Stimulated activated CD4-positive, alpha-beta T cell treated with anti-CD3 and anti-CD28 coated beads, Interleukin-1b, Interleukin-23, amount 100 ng/mL, for 1 hour (primary cell): ENCODE measurements at places on chromosomes 12 and 14.

DNA sequence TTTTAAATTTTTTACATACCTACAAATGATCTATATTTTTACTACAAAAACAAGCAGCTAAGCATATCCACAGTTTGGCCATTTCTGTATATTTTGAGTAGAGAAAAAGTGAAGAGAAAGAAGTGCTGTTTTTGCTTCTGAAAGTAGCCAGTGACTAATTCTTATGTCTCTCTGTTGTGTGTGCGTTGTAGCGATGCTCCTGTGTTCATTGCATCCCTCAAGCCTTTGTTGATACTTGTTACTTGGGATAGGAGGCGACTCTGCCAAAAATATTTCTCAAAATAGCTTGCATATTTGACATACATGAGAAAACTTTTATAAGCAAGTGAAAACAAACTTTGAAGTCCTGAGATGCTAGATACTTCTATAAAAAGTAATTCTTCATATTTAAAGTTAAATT, 714.1 kb downstream of the FSCB start:
- no peak for DNase-seq

DNA sequence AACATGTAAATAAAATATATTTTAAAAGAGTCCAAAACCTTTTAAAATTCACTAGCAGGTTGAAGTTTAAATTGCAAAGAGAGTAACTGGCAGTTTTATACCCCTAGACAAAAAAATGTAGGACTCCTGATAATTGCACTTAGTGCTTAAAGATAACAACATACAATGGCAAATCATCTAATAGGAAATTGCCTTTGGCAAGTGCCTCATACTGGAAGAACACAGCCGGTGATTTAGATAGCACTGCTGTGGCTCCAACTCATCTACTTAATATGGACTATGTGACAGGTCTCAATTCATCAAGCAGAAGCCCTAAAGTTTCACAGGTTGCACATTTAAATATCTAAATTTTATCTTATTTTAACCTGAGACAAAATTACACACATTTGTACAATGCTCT, 13.4 kb downstream of the C12orf50 start:
- no peak for DNase-seq

DNA sequence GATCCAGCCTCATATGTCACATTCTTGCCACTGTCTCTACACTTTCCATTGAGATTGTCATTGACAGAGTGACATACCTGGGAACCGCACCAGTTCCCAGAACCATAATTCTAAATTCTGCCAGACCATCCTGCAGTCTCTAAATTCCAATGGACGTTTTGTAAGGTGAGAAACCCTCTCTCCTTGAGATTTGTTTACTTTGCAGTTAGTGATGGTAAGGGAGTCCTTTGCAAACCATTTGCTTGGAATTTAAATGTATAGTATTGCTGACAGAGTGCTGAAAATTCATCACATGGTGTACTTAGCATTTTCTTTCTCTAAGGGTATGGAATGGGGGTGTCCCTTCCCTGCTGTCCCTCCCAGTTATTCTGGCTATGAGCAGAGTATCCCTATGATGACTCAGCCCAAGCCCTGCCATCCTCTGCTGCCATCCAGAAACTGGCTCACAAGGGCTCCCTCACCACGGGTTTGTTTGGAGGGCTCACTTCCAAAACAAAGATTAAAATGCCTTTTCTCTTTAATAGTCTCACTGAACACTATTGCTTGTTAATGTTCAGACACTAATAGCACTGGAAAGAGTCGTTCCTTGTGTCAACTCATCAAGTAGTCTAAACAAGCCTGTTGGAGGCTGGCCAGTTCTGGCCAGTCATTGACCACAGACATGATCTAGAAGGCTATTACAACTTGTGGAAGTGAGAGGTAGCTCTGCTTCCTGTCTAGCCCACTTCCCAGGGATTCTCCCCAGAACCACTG, 129.0 kb upstream of the HMGA2 start:
- DNase-seq, result no peak

- no peak for DNase-seq
Measured at GRCh38 chr12:59716043-59716442, 120.2 kb downstream of the SLC16A7 start.

DNA sequence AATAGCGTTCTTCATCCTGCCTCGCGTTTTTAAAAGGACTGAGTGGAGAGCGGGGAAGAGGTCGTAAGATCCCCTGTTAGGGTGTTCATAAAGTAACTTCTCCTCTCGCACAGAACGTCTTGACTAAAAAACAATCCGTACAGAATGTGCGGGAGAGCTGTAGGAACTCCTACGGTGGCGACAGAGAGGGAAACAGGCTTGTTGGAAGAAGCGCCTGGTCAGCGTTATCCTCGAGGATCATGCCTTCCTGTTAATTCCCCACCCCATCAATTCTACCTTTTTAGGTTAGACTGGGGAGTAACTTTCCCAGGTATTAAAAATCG, 399 bp upstream of the WASHC4 start:
- DNase-seq, result no peak

DNA sequence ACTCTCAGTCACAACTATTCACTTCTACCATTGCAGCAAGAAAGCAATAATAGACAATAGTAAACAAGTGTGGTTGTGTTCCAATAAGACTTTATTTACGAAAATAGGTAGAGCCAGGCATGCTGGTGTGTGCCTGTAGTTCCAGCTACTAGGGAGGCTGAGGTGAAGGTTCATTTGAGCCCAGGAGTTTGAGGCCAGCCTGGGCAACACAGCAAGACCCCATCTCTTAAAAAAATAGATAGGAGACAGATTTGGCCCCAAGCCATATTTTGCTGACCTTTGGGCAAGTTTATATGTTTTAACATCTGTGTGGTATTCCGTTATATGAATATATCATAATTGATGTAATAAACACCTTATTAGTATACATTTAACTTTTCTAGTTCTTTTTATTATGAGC, 14.1 kb downstream of the ACAD10 start:
- no peak for DNase-seq

DNA sequence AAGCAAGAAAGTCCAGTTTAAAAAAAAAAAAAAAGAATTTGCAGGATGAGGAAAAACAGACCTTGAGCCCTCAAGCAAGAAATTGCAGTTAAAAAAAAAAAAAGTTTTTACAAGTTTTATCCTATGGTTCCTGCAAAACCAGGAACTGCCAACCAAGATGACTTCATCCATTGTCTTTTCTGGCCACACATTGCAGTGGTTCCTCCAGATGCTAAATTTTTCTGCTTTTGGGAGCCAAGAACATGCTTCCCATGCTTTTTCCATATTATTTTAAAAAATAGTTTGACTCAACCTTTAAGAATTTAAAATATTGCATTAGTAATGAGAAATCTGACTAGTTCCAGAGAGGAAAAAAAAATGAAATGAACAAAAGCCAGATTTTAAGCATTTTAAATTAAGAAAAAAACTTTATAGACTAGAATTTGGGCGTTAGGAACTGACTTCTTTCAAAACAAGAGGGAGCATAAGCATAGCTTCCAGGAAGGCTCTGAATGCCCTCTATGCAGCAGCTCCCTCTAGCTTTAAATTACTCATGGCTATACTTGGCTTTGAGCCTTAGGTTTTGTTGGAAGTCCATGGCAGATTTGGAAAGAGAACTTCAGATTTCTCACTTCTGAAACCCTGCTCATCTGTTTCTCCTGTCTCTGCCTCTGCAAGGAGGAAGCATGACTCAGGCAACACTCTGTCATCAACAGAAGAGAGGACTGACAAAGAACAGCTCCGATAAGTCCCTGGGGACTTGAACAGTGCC, 124.5 kb downstream of the GPR65 start:
- no peak for DNase-seq

DNA sequence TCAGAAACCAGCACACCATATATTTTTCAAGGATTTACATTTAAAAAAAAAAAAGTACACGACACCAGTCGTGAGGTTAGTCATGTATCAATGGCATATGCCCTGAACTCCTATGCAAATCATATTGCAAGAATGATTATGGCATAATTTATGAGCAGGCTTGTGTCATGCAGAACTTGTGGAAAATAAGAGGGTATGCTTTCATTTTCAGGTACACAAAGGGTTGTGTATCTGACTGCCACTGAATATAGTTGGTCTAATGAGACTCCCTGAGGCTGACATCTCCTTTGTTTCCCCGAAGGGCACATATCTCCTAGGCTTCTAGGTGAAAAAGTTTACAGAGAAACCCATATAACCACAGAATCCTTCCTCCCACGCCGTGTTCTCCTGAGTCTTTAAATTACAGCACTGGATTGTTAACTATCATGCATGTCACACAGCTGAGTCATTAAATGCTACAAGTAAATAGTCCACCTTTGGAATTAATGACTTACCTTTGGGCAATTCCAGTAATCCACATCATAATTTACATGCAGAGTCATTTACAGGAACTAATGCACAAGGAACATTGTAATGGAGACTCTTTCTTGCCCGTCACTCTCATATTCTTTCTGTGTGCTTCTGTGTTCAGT, 356.7 kb upstream of the DIO2 start:
- DNase-seq, result no peak

- DNase-seq, result no peak
Measured at GRCh38 chr14:74636424-74637177, 24.6 kb upstream of the LTBP2 start.

DNA sequence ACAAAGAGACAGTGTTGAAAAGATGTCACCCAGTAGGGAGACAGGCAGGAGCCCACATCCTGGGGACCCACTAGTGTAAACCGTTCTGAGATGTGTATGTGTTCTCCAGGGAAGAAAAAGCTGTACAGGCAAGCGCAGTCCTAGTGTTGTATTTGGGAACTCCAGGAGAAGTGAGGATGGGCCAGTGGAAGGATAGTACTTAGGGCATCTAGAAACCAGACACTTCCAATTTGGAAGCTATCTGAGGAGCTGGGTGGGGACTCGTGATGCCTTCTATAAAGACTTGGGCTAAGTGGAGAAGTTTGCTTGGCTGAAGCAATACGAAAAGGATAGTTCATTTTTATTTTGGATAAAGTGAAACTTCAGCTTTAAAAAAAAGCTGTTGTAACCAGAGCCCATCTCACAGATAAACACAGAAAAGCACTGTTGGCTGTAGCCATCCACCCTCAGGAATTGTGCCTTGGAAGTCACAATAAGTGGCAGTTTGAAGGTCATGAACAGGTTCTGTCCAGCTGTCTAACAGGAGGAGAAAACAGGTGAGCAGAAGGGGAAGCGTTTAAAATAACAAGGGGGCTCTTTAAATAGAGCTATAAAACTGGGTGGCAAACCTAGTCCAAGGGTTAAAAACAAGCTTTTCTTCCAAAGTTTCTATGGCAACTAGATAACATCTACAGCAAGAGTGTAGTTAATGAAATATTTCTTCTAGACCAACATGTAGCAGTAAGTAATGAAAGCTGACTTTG, 108.0 kb upstream of the ARHGAP5 start:
- no peak for DNase-seq
